Activated T-helper 2 cell treated with anti-CD3 and anti-CD28 coated beads, Interferon-gamma antibody, Interleukin-2, Interleukin-4, amounts not matched to agents 10 μg/mL and 5 μg/mL and 100 μg/mL, durations not matched to agents 14 hours and 24 hours and 36 hours (primary cell): ENCODE measurements at places on chromosomes 6 and 20. TPM values are rescaled to one million over a fixed set of nuclear protein-coding genes. Genes with fewer than 3 reads are reported as not detected.

- no peak for DNase-seq
Observed at GRCh38 chr6:110409794-110410193, 5.6 kb downstream of the DDO start.

DNA sequence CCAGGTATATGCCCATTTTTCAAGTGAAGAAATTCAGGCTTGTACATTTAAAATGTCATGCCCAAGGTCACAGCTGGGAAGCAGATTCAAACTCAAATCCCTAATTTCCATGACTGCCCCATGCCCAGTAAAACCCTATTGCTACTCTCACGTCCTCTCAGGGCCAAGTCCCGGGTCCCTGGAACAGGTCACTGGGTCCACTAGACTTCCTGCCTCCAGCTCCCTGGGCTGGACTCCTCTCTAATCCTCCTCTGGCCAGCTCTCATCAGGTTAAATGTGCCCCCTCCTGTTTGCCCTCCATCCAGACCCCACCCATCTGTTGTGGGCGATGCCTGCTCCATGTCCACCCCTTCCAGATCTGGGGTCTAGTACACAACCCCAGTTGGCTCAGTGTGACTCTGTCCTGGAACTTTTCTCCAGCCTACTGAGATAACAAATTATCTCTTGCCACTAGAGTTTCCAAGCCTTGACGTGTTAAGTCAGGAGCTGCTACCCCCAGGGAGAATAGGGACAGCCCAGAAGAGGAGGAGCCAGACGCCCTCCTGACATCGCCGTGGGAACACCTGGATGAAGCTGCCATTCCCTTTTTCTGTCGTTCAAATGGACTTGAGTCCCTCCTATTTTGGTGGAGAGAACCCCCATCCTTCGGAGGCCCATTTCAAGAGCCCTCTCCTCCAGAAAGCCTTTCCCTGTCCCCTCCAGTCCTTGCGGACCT is 3.7 kb upstream of the SPDEF start:
- no peak for DNase-seq

GRCh38 chr6:138597336-138597735 is 98.0 kb upstream of the NHSL1 start:
- no peak for DNase-seq

- no peak for DNase-seq
Observed at GRCh38 chr6:56570413-56571359, 72.0 kb downstream of the DST start.

DNA sequence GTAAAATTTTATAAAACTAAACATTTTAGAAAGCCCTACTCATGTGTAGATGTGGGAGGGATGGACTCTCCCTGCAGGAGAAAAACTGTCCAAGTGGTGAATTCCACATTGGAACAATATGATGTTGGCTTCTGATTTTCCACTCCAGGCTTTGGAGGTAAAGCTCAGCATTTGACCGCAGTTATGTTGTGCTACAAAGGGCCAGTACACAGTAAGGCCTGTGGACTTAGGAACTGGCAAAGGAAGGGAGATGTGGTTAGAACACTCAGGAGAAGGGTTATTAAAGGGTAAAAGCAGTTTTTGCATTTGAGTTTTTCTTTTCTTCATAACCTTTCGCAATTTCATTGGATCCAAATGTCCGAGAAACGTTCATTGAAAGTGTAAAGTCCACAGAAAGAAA is 150.3 kb upstream of the SASH1 start:
- no peak for DNase-seq

DNA sequence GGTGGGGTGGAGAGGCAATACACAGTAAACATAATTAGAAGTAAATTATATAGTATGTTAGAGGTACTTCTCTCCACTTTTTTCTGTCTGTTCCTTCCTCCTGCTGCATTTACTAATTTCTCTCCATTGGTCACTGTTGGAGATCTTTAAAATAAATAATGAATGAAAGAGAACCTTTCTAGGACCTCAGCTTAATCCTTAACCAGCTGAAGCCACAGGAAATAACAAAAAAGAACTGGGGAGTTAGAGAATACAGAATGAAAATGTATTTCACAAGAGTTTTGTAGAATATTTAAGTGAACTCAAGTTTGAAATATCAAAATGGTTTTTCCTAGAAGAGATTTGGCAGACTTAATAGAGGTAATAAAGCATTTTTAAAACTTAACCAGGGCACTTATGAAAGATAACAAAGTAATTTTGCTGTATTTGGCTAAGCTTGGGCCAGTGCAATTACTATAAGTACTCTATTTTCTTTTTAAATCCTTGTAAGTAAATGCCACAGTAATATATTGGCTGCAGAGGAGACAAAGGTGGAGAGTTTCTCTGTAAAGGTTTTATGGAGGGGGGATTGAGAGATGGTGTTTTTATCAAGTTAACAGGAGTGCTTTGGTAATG is 405.0 kb downstream of the CDKAL1 start:
- no peak for DNase-seq

DNA sequence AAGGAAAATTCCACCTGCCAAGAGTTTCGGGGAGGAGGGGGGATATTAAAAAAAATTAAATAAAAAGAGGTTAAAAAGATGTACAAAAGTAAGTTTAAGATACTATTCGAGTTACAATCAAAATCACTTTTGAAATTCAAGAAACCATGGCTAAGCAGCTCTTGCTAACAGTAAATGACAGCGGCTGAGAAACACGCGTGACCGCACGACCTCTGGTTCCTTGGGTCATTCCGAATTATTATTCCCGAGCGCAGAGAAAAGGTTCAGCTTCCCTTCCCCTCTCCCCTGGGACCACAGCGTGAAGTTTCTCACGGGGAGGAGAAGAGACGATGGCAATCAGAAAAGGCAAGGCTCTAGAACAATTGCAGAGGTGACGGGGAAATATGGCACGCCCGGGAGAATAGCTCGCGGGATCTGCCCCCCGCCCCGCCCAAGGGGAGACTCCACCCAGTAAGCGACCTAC is 496 bp downstream of the TMEM242 start:
- DNase-seq, result no peak

DNA sequence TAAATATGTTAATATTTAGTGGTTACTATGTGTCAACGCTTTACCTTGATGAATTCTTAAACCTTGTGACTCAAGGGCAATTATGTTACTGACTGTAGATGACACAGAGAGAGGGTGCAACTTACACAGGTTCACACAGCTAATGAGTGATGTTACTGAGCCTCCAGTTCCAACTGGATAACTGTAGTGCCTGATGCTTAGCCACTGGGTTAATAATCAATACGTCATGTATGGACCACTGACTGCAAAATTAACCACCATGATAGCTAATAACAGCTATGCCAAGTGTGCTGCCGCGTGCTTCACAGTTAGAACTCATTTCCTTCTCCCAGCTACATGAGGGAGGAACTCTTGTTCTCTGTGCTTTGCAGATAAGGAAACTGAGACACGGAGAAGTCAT is 45.4 kb downstream of the SIRPA start:
- no peak for DNase-seq

DNA sequence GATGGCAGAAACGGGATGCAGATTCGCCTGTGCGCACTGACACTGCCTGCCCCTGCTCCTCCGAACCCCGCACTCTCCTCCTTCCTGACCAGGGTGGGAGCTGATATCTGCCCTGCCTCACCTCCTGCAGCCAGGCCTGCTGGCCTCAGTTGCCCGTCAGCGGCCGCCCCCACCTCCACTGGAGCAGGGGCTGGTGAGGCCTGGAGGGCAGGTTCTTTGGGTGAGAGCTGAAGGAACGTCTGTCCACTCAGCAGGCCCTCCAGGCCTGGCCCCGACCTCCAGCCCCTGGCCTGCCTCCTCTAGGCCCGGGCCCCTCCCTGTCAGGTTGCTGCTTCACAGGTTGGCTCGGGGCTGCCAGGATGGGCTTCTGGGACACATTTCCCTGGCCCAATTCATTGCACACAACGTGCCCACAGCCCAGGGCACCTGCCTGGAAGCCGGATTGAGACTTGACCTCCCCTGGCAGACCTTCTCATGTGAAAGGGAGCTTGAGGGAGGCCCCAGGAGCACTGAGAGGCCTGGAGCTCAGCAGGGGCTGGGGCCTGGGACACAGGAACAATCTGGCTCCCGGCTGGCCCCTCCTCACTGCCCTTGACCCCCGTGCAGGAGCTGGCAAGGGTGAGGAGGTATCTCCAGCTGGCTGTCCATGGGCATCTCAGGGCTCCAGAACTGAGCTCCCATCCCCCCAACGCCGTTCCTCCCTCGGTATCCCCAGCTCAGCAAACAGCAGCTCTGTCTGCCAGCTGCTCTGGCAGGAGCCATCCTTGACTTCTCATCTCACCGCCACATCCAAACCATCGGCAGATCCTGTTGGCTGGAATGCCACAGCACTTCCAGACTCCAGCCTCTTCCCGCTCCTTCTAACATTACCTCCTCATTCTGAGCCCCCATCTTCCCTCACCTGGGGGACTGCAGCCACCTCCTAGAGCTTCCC is 39.5 kb downstream of the SPDEF start:
- no peak for DNase-seq

- DNase-seq, result no peak
Observed at GRCh38 chr6:123747515-123747914, 56.1 kb upstream of the NKAIN2 start.

DNA sequence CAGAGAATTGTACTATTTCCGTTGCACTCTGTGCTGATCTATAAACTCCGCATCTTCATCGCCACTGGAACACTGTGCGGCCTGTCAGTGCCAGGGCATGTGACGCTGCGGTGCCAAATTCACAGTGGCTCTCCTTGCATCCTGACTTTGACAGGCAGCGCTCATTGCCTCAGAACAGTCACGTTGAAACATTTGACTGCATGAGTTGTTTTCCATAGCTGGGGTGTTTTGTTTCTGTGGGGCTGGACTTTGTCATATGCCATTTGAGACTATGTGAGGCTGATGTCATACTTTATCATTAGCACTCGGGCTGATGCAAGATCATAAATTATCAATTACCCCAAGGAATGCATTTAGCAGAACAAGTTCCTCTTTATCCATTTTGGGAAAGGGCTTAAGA is 32.7 kb downstream of the CFAP61 start:
- DNase-seq, result no peak

DNA sequence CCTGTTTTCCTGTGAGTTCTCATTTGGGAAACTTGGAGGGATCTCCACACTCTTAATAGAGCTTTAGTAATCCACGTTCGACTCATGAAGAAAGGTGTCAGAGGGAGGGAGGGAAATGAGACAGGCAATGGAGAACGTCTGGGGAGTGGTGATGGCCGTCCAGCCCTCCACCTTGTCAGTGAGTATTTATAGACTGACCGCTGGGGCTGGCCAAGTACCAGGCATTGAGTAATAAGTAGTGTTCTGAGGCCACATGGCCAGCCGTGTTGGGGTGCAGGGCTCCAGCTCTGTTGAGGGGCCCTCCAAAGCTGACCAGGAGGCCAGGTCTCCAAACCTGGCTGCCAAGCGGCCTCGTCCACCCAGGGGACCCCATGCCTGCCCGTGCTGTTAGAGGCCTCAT is 11.3 kb upstream of the DSN1 start:
- DNase-seq, result no peak

- no peak for DNase-seq
Observed at GRCh38 chr6:26441977-26442376, 1.7 kb downstream of the BTN3A3 start.

DNA sequence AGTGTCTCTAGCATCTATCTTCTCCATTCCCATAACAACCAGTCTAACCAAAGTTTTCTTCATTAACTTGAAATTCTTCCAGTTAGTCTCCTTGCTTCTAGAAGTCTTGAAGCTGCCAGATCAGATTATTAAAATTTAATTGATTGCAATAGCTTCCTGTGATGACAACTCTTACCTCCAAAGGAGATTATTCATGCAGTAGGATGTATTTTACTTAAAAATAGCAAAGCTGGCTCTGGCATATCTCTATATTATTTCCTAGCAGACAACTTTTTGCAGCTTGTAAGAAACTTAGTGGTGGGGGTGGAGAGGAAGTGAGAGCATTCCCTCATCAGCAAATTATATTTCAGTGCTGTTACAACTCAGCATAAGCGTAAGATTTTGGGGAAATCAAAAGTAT is 290.4 kb downstream of the GRIK2 start:
- DNase-seq, result no peak

GRCh38 chr6:110246900-110247546 is 66.8 kb downstream of the CDC40 start:
- no peak for DNase-seq

- no peak for DNase-seq
Observed at GRCh38 chr20:11001302-11001701, 327.5 kb upstream of the JAG1 start.

GRCh38 chr6:108114841-108115597 is 40.5 kb upstream of the OSTM1 start:
- DNase-seq, result no peak

- DNase-seq, result no peak
Observed at GRCh38 chr6:158031381-158032353, 50.0 kb downstream of the SYNJ2 start.

DNA sequence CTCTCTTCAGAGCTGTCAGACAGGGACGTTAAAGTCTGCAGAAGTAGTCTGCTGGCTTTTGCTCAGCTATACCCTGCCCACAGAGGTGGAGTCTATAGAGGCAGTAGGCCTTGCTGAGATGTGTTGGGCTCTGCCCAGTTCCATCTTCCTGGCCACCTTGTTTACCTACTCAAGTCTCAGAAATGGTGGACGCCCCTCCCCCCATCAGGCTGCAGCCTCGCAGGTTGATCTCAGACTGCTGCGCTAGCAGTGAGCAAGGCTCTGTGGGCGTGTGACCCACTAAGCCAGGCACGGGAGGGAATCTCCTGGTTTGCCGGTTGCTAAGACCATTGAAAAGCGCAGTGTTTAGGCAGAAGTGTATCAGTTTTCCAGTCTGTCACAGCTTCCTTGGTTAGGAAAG is 305.0 kb downstream of the BCKDHB start:
- no peak for DNase-seq

DNA sequence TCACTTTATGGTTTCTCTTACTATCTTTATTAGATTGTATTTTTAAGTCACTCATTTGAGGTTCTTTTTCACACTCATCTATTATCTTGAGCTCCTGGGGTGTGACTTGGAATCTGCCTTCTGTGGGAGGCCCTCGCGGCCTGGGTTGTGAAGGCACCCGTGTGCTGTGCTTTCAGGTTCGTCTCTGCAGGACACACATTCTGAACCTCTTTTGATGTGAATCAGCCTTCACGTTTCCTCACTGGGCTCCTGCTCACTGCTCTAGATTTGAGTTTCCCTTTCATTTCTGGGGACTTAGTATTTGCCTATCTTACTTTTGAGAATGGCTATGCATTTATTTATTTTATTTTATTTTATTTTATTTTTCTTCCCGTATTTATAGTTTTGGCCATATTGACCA is 97.8 kb downstream of the PACRG start:
- no peak for DNase-seq

Gene SAYSD1
- total RNA-seq, result 16.9 and 17.1 TPM in 2 replicates

Gene FAXC
- 0.25 TPM in 1 of 2 replicates, not detected in the other for total RNA-seq

Gene PAK5
- total RNA-seq, result not detected in 2 replicates

Gene STMND1
- not detected in 2 replicates for total RNA-seq

Gene BTN3A1
- 34.8 and 38.6 TPM in 2 replicates for total RNA-seq

Gene CLVS2
- not detected in 2 replicates for total RNA-seq

Gene ETV7
- total RNA-seq, result 0.51 and 0.57 TPM in 2 replicates

Gene PPP1R14C
- total RNA-seq, result 0.11 and 0.23 TPM in 2 replicates

Gene SOX18
- total RNA-seq, result 1.0 and 1.1 TPM in 2 replicates

Gene PROCR
- total RNA-seq, result 0.43 and 0.64 TPM in 2 replicates

Gene LGSN
- not detected in 2 replicates for total RNA-seq

Gene PCK1
- not detected in 2 replicates for total RNA-seq

Gene TCF15
- not detected in 2 replicates for total RNA-seq

Gene LRFN2
- not detected in 2 replicates for total RNA-seq

Gene TBX18
- not detected in 2 replicates for total RNA-seq

Gene PRKN
- 0.51 TPM in 1 of 2 replicates, not detected in the other for total RNA-seq

Gene RBM24
- total RNA-seq, result not detected in 2 replicates
